Breast epithelium (tissue), 4 donors: ENCODE measurements at places on chromosomes 7 and 10. TPM values are rescaled to one million over a fixed set of nuclear protein-coding genes. Genes with fewer than 3 reads are reported as not detected.

XRCC2 gene
- total RNA-seq, result 0.98 TPM

WNT2 gene
- total RNA-seq, result 2.4 TPM

AEBP1 gene
- total RNA-seq, result 85.6 TPM

FAM25C gene
- not detected for total RNA-seq

HABP2 gene
- total RNA-seq, result 0.66 TPM

PBLD gene
- total RNA-seq, result 16.2 TPM

GRCh38 chr7:108193594-108194498 lies 63.7 kb upstream of the LAMB4 start:
- DNase-seq, result no peak

DNA sequence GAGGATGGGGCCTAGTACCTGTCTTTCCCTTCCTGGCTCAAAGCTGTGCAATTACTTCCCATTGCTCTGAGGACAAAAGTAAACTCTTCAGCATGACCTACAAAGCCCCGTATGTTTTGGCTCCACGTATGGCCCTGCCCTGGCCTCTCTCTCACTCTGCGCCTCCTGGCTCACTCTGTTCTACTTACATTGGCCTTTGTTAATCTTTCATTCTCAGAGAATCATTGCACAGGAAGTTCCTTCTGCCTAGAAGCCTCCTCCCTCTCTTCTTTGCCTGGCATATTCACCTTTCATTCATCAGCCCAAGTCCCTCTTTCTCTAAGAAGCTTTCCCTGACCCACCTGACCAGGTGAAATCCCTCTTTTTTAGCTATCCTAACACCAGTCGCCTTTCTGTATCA lies 23.9 kb downstream of the LIPM start:
- no peak for DNase-seq

DNA sequence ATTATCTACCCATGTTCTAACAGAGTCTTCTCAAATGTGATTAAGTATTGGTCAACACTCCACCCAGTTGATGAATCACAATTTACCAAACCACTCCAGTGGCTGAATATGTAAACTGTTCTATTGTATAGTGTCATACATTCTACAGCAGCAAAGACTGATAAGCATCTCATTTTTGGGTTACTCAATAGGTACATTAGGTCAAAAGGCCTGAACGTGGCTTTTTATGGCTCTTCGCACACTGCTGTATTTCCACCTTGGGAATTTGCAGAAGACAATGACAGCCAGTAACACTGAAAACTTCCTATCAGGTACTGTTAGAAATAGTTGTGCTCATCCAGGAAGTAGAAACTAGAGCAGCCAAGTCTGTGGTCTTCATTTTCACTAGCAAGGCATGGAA lies 166.9 kb downstream of the GLI3 start:
- DNase-seq, result no peak

DNA sequence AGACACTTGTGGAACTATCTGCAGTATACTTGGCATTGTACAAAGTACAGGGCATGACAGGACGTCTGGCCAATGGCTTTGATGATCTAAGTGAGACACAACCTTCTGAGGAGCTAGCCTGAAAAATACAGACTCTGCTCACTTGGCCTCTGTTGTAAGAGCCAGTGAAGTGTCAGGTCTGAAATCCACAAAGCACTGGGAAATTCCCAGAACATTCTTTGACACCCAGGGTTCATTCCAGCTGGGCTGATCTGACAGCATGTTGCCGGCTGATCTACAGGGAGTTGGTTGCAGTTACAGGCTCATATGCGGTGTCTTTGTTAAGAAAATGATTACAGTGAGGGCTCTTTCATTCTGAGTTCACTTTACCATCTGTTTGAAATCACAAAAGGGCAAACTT lies 354.6 kb downstream of the PHF14 start:
- no peak for DNase-seq

- no peak for DNase-seq
Observed at GRCh38 chr7:121198502-121198901, 130.3 kb upstream of the WNT16 start.

DNA sequence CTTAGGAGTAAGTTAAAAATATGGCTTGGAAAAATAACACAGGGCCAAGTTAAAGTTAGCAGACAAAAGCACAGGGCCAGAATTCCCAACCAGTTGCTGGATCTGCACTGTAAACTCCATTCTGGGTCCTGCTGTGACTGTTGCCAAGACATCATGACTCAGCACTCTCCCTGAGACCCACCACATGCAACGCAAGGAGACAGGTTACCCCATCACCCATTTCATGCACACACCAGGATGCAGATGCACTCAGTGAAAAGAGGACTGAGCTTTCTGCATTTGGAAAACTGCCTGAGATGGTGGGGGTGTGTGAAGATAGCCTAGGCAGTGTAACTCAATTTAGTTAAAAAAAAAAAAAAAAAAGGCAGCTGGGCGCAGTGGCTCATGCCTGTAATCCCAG lies 97.6 kb upstream of the ZNF438 start:
- no peak for DNase-seq
